ENCODE measurements at places on chromosomes 16 and 17.

GRCh38 chr16:11629071-11630030, 38.9 kb upstream of the SNN start:
- DNase-seq, result peak; percentile 54

DNA sequence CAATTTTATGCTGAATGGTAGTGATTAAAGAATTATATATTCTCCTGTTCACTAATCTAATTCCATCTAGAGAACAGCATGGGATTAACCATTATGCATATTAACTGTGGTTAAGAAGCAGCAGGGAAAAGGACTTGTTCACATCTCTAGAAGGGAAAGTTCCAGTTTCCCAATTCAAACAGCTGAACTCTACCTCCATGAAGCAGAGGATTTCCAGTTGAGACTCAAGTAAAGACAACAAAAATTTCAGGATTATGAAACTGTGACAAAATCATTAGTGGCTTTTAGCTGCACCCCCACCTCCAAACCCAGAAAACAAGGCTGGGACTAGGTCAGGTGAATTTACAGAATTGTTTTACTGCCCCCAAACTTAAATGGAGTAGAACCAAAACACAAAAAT, 73.6 kb downstream of the USP32 start:
- no peak for DNase-seq

GRCh38 chr17:15483431-15483830, 16.0 kb upstream of the CDRT4 start:
- no peak for DNase-seq

GRCh38 chr16:30870904-30871303, 23.0 kb downstream of the BCL7C start:
- no peak for DNase-seq

GRCh38 chr16:84368308-84368996, at the start of gene ATP2C2:
TSS of gene ATP2C2 (plus strand) at chr16:84368538. CDS start at chr16:84368616, 78 bp downstream.
- no peak for DNase-seq

DNA sequence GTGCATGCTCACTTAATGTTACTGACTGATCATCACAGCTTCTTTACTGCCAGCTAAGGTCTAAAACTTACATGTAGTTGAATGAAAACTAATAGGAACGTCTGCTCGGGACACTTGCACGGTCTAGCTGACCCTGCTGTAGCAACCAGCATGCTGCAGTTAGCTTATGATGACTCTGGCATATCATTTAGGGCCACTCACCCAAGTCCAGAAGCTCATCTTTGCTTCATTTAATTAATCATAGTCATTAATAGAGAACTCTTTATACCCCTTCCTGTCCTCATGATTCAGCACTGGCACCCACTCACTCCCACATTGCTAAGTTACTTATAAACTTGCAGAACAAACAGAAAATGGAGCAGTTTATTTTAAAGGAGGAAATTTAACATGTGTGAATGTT, 136.3 kb downstream of the NLK start:
- DNase-seq, result no peak

All from Kasumi-1 (cell line).